ENCODE measurements at places on chromosomes 4 and X. TPM values are rescaled to one million over a fixed set of nuclear protein-coding genes. Genes with fewer than 3 reads are reported as not detected.

CC2D2A gene
- not detected for total RNA-seq

IGSF1 gene
- total RNA-seq, result not detected

SLC9B2 gene
- 21.7 TPM for total RNA-seq

C4orf54 gene
- not detected for total RNA-seq

SYNPO2 gene
- total RNA-seq, result 0.41 TPM

UCHL1 gene
- not detected for total RNA-seq

SSX2B gene
- total RNA-seq, result not detected

CCNI gene
- 418 TPM for total RNA-seq
